GM23338 (cell line): ENCODE measurements at places on chromosomes 2 and 18.

GRCh38 chr2:72271766-72272641 lies 124.3 kb upstream of the CYP26B1 start:
- DNase-seq = no peak

GRCh38 chr2:147829106-147829505 lies 15.7 kb upstream of the ACVR2A start:
- DNase-seq = no peak

DNA sequence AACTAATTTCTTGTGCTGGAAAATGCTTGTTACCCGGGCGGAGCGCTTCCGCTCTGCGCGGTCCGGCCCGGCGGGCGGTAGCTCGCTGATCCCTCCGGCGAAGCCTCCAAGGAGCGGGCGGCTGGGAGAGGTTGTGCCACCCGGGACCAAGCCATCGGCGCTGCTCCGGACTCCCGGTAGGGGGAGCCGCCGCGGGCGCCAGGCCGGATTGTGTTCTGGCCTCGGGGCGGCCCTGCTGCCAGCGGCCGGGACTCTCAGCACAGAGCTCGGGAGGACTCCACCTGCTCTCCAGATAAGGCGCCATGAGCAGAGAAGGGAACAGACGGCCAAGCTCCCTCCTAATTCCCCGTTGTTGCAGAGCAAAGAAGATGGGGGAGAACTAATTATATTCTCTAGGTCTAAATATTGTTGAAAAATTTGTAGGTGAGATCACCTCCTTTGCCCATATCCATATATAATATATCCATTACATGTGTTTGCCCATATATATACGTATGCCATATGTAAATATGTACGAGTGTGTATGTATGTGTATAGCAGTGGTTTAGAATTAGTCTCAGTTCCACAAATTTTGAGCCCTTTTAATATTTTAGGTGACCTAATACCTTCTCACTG lies 13.8 kb upstream of the SATB2 start:
- DNase-seq = peak; percentile 94

GRCh38 chr2:44351088-44351487 lies 10.2 kb downstream of the PREPL start:
- peak; percentile 6 for DNase-seq

DNA sequence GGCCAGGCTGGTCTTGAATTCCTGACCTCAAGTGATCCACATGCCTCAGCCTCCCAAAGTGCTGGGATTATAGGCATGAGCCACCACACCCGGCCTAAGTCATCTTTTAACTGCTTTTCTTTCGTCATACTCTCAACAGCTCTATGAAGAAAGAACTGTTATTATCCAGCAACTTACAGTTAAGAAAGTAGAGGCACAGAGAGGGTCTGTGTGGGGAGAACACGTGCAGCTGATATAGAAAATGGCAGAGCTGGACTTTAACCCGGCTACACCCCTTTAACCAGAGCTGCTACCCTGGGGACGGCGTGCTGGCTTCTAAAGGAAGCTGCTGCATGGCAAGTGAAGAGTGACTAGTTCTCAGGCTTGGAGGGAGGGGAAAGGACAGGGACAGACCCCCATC lies 25.5 kb downstream of the IGFBP2 start:
- no peak for DNase-seq

DNA sequence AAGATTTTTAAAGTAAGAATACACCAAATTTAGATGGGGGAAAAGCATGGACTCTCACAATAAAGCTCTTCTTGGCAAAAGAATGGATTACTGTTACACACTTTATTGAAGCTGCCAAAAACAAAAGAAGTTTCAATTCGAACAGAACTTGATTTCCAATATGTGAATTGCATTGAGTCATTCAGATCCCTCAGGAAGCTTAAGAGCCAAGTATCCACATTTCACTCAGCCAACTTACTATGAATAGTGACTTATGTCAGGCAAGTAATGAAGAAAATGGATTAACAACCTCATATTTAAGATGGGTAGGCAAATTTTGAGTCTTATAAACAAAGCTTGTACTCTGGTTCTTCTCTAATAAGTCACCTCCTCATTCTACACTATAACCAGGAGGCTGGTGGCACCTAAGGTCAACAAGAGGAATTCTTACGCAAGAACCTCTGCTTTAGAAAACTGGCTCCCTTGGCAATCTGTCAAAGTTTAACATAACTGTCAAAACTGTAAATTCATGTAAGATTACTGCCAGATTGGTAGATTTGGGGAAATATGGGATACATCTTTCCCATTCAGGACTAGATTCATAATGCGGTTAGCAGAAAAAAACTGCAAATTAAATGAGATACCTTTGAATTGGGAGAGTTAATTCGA lies 6.0 kb downstream of the HADHA start:
- DNase-seq = no peak

DNA sequence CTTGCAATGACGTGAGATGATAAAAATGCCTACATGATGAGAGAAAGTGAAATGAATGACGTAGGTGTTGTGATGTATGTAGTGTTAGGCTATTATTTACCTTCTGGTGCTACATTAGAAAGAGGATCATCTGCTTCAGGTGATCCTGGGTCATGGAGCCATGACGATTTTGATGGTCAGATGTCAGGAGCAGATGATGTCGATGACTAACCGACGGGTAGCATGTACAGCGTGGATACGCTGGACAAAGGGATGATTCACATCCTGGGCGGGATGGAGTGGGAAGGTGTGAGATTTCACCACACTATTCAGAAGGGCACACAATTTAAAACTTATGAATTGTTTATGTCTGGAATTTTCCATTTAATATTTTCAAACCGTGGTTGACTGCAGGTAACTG lies 43.5 kb upstream of the ACVR1C start:
- DNase-seq = no peak

DNA sequence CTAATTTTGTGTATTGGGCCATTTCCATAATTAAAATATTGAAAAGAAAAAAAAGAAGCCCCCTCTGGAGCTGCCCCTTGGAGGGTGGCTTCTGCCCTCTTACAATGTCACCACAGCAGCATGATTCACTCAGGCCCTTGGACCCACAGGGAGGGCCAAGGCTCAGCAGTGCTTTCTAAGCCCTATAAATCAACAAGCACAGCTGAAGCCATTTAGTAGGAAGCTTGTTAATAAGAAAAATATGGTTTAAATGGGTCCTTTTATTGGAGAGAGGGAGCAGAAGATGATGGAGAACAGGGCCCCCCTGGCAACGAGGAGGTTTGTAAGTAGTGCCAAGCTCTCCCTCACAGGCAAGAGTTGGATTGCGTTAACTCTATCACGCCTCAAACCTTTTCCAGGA lies 107.6 kb upstream of the FZD7 start:
- no peak for DNase-seq

DNA sequence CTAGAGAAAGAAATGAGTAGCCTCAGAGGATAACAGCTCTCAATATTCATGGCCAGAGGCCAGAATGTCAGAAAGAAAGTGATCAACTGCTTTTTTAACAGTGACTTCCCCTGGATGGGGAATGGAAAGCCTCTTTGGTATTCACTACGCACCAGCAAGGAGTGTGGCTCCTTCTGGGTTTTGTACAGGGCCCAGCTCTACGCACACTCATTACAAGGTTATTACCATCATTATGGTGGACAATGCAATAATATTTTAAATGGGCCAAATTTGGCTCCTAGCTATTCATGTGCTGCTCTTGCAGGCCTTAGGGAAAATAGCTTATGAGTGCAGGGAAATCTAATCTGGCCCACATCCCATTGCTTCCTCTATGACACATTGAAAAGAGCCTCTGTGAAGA lies 1149.5 kb upstream of the FANCL start:
- no peak for DNase-seq

GRCh38 chr18:32091325-32091723 lies 350 bp upstream of the RNF138 start:
- DNase-seq = no peak
